NB4 (cell line): ENCODE measurements at places on chromosomes 3 and 15.

DNA sequence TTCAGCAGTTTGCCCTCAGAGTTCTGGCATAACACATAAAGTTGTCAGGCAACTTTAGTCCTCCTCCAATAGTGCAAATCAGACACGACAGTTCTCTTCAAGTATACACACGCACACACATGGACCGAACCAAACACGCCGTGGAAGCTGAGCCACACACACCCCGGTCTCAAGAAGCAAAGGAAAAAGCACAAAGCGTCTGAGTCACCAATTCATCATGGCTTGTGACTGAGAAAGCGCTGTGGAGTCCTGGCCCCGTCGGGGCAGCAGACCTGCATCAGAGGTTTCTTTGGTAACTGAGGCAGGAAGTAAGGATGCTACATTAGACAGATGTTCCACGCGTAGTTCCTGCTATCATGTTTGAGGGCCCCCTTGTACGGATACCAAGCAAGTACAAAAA lies 85.7 kb downstream of the VGLL4 start:
- no peak for DNase-seq

- DNase-seq: no peak
Observed at GRCh38 chr15:41122849-41123248, 6.8 kb upstream of the INO80 start.

GRCh38 chr15:91873138-91873536 lies 19.6 kb downstream of the SLCO3A1 start:
- no peak for DNase-seq

DNA sequence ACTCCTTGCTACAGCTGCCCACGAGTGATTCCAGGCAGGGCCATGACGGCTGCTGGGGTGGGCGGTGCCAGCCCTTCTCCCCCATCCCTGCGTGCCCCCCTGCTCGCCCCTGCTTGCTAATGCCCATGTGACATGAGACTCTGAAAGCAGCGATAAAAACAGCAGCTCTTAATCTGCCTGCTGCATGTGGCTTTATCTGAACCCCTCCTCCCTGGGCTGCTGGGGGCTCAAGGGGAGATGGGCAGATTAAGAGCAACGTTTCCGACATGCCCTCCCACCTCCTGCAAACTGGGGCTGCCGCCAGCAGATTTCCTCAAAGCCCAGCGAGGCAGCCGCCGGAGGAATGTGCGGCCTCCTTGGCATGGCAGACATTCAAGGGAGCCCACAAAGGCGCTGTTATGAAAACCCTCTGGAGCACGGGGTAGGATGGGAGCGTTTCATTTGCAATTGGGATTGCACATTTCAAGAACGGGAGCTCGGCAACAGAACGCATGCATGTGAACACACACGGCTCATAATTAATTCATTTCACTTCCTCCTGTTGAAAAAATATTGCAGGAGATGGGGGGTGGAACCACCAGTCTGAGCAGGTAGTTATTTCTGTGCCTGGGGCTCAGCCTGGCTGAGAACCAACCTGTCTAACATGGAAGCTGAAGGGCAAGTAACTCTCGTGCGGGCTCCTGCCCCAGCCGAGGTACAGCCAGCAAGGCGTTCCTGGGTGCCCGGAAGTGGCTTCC lies 504.2 kb upstream of the PROK2 start:
- DNase-seq: peak; percentile 38

- peak; percentile 60 for DNase-seq
Observed at GRCh38 chr15:90264671-90265070, 801 bp upstream of the NGRN start.

DNA sequence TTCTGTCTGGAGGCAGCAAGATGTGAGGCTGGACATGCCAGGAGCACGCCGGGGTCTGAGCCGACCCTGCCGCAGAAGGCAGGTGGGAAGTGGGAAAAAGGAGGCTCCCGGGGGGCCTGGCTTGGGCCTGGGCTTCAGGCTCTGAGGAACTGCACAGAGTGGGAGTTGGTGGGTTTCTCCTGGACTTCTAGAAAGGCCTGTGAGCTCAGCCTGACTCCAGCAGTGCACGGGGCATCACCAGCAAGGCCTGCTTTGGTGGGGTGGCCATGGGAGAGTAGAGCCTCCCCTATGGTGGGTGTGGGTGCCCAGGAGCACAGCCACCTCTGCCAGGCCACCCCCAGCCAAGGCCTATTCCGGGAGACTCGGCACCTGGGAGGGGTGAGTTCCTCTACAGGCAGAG lies 18.1 kb upstream of the SLC41A3 start:
- no peak for DNase-seq

DNA sequence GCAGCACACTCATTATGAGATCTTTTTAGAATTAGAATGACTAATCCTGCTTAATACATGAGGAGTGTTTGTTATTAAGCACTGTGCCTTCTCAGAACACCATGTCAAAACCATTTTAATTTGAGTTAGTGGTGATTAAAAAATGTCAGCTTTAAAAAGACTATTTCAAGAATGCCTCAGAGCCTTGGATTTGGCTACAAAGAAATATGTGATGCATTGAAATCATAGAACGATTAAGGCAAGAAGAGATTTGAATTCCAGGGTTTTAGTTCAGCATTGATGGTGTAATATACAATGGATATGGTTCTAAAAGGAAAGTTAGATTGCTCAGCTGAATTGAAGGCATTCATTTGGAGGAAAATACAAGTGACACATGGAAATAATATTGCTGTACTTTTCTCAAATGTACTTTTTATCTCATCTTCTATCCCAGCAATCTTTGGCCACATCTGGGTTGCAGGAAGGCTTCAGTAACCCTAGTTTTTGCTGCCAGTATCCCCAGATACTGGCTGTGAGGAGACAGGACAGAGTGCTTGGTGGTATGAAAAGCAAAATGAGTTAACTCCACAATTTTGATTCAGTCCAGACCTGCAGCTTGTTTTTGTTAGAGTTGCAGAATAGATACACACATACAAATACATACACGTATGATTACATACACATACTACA lies 303.8 kb downstream of the CLSTN2 start:
- DNase-seq: no peak

DNA sequence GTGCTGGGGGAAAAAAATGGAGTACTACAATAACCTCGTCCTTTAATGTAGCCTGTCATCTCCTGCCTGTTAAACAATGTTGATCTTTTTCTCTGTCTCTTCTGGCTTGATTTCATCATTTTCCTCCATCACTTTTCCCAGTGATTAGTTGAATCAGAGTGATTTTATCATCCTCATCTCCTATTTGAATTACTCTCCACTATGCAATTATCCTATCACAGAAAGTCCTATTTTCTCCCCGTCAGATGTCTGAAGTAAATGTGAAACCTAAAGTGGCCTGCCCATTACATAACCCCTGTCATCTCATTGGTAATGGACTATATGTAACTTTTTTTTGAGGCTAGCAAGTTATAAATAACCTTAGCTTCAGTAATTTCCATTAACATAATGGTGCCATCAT lies 201.8 kb downstream of the CACNA2D3 start:
- no peak for DNase-seq

DNA sequence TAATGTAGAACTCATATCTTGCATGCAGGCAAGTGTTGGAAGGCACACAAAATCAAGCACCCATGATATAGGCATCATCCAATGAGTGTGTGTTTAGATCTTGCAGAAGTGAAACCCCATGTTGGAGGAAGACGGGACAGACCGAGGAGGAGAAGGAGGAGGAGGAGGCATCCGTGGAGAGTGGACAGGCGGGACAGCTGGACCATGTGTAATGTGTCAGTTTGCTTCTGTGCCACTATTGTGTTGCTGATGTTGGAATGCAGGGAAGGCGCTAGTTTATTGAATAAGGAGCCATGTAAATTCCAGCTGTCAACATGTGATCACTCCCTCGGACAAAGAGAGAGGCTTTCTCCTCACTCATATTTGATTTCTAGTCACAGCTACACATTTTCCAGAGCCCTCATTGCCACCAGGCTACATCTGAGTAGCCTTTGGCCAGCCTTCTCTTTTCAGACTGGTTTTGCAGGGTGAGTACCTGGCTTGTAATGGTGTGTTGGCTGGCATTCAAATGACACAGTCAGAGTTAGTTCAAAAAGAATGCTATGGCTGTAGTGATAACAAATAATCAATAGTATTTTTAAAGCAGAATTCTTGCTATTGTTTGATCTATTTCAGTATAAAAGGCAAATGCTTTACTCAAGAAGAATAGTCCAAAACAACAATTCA lies 1037.6 kb upstream of the NR2F2 start:
- DNase-seq: no peak

DNA sequence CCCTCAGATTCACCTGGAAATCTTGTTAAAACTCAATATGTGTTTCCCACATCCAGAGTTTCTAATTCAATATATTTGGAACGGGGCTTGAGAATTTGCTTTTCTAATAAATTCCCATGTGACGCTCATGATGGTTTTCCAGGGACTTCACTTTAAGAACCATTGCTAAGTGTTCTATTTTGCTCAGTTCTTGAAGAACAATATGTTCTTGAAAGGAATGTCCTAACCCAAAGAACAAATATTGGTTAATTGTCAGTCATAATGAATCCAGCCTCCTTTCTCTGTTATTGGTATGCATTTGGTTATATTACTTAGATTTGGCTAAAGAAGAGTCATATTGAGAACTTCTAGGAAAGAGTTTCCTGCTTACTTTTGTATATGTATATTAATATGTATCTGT lies 4.4 kb upstream of the PLSCR2 start:
- DNase-seq: no peak

DNA sequence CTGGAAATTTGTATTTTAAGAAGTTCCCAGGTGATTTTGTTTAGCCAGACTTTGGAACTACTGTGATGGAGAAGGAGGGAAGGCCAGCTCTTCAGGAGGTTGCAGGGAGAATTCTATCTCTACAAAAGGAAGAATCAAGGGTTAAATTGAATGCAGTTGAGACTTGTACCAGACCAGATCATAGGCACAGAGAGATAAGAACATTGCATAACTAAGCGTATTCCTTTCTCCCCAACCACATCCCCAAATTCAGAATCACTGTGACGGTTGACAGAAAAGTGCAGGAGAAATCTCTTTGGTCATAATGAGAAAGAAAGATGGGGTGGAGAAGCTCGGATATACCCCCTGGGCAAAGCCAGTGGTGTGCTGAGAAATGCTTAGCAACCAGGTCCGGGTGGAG lies 7.2 kb downstream of the PLD1 start:
- peak; percentile 52 for DNase-seq

DNA sequence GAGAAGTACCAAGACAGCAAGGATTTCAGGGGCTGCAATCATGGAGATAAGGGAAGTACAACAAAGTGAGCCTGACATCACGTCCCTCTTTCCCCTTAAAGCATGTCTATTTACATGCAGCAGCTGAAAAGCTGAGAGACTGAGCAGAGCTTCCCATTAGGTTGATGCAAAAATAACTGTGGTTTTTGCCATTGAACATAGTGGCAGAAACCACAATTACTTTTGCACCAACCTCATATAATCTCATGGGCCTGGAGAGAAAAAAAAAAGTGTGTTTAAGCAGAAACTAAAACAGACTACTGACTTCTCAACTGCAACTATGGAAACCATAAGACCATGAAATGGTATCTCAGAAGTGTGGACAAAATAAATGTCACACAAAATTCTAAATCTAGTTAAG lies 48.3 kb downstream of the CCDC12 start:
- DNase-seq: peak; percentile 89

DNA sequence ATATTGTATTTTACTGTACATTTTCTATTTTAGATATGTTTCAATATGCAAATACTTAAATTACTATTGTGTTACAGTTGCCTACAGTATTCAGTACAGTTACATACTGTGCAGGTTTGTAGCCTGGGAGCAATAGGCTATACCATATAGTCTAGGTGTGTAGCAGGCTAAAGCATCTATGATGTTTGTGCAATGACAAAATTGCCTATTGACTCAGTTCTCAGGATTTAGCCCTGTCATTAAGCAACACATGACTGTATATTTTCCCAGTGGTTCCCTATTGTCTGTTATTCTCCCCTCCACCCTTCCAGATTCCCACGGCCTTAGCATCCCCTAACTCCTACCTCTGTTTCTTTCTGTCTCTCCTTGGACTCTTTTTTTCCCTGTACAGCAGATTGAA lies 10.7 kb downstream of the MOBP start:
- no peak for DNase-seq

DNA sequence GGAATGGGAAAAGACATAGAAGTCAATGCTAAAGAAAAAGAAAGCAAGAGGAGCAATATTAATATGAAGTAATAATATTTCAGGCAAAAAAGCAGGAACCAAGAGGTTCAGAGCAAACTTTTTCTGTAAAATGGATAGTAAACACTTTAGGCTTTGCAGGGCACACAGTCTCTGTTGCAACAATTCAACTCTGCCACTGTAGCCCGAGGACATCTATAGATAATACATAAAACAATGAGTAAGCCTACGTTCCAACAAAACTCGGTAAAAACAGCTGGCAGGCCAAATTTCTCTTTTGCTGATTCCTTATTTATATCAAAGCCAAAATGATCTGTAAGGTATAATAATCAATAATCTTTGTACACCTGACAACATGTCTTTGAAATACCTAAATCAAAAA lies 56.8 kb downstream of the SMAD6 start:
- no peak for DNase-seq

DNA sequence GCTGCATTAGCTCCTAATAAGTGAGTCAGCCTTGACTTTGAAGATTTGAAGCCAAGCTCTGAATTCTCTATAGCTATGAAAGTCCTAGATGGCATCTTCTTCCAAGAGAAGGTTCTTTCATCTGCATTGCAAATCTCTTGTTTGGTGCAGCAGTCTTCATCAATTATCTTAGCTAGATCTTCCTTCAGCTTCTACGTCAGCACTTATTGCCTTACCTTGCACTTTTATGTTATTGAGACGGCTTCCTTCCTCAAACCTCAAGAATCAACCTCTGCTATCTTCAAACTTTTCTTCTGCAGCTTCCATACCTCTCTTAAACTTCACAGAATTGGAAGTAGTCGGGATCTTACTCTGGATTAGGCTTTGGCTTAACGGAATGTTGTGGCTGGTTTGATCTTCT lies 167.6 kb downstream of the SCAPER start:
- DNase-seq: no peak

- DNase-seq: no peak
Observed at GRCh38 chr15:59196416-59196815, 10.2 kb upstream of the LDHAL6B start.

DNA sequence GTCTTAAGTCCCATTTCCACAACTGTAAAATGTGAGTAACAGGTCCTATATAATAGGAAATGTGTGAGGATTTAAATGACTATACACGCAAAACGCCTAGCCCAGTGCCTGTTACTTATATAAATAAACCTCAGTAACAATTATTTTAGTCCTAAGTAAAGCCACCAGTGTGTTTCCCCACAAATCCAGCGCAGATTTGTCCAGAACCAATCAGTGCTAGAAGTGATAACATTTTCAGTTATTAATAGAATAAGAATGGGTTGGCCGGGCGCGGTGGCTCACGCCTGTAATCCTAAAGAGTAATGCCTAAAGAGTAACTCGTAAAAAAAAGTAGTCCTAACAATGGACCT lies 561 bp downstream of the RPAP1 start:
- DNase-seq: no peak

DNA sequence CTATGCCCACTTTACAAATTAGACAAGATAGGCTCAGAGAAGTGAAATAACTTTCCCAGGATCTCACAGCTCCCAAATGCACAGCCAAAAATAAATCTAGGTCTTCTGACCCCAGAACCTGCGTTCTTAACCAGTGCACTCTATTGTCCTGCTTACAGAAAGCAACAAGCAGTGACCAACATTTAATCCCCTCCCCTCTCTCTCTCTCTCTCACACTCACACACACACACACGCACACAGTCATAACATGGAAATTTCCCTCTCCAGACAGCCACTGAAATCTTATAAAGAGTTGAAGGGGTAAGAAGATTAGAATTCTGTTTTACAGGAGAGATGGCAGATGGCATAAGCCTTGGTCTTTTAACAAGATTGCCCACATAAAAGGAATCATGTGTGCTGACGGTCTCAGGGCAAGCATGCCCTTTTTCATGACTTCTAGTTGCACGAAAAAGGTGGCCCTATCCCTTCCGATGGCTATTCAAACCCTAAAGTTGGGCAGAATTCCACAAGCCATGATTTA lies 29.4 kb downstream of the EOGT start:
- no peak for DNase-seq
